ENCODE measurements at places on chromosomes 5 and 9. TPM values are rescaled to one million over a fixed set of nuclear protein-coding genes. Genes with fewer than 3 reads are reported as not detected.

The TMC1 gene
- total RNA-seq = not detected

The DOCK2 gene
- total RNA-seq = 300 TPM

The PCA3 gene
- not detected for total RNA-seq

The PCDHGA11 gene
- not detected for total RNA-seq

The PTGR1 gene
- total RNA-seq = 0.25 TPM

The MARCHF11 gene
- total RNA-seq = not detected

The PJA2 gene
- total RNA-seq = 58.7 TPM

The SPINK7 gene
- not detected for total RNA-seq

The CMYA5 gene
- total RNA-seq = 0.20 TPM

The RMI1 gene
- total RNA-seq = 27.8 TPM

The IL7R gene
- 451 TPM for total RNA-seq

The PCDHGB4 gene
- not detected for total RNA-seq

The SH3TC2 gene
- total RNA-seq = not detected

The F12 gene
- total RNA-seq = 0.60 TPM

The NTNG2 gene
- 5.4 TPM for total RNA-seq

The C9orf78 gene
- 89.2 TPM for total RNA-seq

The IFNA21 gene
- not detected for total RNA-seq

The SLC6A19 gene
- not detected for total RNA-seq

The CEMIP2 gene
- total RNA-seq = 43.2 TPM

The LCN15 gene
- total RNA-seq = not detected

The KCNV2 gene
- not detected for total RNA-seq

The ZMAT2 gene
- total RNA-seq = 61.3 TPM

The SDHA gene
- 150 TPM for total RNA-seq

The ARAP3 gene
- 4.6 TPM for total RNA-seq

The NUDT2 gene
- total RNA-seq = 19.7 TPM

The IL31RA gene
- total RNA-seq = not detected

The SLC24A2 gene
- total RNA-seq = not detected

The PKD2L2 gene
- total RNA-seq = not detected

The LHX2 gene
- not detected for total RNA-seq

The ARHGEF37 gene
- 0.52 TPM for total RNA-seq

The SPINK6 gene
- not detected for total RNA-seq

The IRX1 gene
- not detected for total RNA-seq

The EQTN gene
- not detected for total RNA-seq

The PARP8 gene
- 100 TPM for total RNA-seq

The TRIP13 gene
- 33.4 TPM for total RNA-seq

The RHOBTB3 gene
- 0.74 TPM for total RNA-seq

The LRRC70 gene
- total RNA-seq = 0.85 TPM

The RANBP17 gene
- total RNA-seq = not detected

The GBGT1 gene
- 2.4 TPM for total RNA-seq
